Body of pancreas (tissue), 4 donors: ENCODE measurements at places on chromosomes 2 and 18.

DNA sequence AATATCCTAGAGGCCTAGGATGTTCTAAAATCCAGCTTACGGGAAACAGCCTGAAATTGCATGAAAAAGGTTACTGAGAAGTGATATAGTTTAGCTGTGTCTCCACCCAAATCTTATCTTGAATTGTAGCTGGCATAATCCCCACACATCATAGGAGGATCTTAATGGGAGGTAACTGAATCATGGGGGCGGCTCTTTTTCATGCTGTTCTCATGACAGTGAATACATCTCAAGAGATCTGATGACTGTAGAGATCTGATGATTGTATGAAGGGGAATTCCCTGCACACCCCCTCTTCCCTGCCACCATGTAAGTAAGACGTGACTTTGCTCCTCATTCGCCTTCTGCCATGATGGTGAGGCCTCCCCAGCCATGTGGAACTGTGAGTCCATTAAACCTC, 385.6 kb upstream of the ID2 start:
- no peaks in the 10 kb centered on the region for H3K4me1 ChIP-seq
- DNase-seq = no peak
- H3K27me3 ChIP-seq = no peaks in the 10 kb centered on the region

GRCh38 chr2:224666951-224667553, 49.1 kb downstream of the CCDC195 start:
- H3K27ac ChIP-seq = no peak overlapping the region
- H3K4me3 ChIP-seq = no peak overlapping the region
- DNase-seq = no peak

GRCh38 chr18:71049893-71050292, 761.0 kb downstream of the SOCS6 start:
- H3K4me3 ChIP-seq = no peak overlapping the region
- H3K27ac ChIP-seq = no peak overlapping the region
- H3K4me1 ChIP-seq = no peaks in the 10 kb centered on the region
- no peaks in the 10 kb centered on the region for H3K27me3 ChIP-seq

- no peaks in the 10 kb centered on the region for H3K36me3 ChIP-seq
- no peak overlapping the region for H3K4me3 ChIP-seq
- H3K27ac ChIP-seq = no peak overlapping the region
- no peaks in the 10 kb centered on the region for H3K27me3 ChIP-seq
- no peak for DNase-seq
Measured at GRCh38 chr2:21030983-21031968, 12.6 kb downstream of the APOB start.
